Ureter (tissue), 1 donor: ENCODE measurements at places on chromosomes 11 and 22.

GRCh38 chr22:28442264-28442710 lies 237.4 kb downstream of the TTC28 start:
- peak; percentile 82 for DNase-seq

DNA sequence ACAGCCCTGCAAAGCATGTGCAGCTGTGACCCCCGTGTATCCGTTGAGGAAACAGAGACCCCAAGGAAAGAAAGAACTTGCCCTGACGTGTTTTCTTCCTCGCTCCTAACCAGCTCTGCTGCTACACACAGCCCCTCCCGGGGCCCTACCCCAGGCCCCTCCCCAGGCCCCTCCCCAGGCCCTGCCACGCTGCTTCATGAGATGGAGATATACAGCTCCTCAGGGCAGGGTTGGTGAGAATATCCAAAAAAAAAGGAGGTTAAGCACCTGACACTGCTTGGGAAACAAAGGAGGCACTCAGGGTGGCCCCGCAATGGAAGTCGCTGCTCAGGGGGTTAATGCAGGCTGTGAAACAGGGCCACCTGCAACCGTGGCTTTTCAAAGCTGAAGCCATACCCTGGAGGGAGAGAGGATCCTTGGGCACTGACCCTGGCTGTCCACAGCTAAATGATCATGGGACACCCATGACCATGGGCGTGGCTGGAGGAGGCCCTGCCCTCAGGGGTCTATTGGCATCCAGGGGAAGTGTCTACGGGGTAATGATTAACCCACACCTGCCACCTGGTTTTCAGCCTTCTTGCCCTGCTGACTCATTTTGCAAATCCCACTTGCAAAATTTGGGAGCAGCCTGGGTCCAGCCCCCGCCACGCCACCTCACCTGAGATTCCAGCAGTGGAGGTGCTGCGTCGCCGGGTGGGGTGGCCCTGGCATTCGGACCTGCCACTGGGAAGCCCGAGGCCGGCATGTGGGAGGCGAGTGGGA lies 112.1 kb upstream of the ANO1 start:
- DNase-seq: no peak

- no peak for DNase-seq
Measured at GRCh38 chr11:18397921-18398320, 3.6 kb downstream of the LDHA start.

- DNase-seq: no peak
Measured at GRCh38 chr11:35009944-35010342, 93.5 kb downstream of the PDHX start.

GRCh38 chr22:35643991-35644390 lies 4.3 kb upstream of the APOL6 start:
- DNase-seq: peak; percentile 43

GRCh38 chr22:25395468-25395867 lies 169.0 kb upstream of the GRK3 start:
- DNase-seq: no peak
